ENCODE measurements at places on chromosomes 5 and 9. TPM values are rescaled to one million over a fixed set of nuclear protein-coding genes. Genes with fewer than 3 reads are reported as not detected.

DNA sequence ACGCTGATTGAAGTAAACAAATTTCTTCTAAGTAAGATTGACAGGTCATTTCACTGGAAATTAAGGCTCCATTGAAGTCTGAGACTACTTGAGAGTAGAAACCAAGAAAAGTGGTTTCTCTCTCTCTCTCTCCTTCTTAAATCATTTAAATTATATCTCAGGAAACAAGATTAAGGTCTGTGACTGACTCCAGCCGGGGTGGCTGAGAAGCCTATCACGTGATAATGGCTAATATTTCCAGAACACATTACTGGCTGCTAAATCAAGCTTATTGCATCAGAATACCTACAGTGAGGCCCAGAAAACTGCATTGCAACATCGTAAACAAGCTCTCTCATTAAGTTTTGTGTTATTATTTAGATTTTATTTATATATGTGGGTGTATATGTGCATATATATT, 88.4 kb downstream of the PTCD2 start:
- no peak for DNase-seq

GRCh38 chr9:127977884-127978647, 2.7 kb downstream of the EEIG1 start:
- DNase-seq: peak; percentile 42

DNA sequence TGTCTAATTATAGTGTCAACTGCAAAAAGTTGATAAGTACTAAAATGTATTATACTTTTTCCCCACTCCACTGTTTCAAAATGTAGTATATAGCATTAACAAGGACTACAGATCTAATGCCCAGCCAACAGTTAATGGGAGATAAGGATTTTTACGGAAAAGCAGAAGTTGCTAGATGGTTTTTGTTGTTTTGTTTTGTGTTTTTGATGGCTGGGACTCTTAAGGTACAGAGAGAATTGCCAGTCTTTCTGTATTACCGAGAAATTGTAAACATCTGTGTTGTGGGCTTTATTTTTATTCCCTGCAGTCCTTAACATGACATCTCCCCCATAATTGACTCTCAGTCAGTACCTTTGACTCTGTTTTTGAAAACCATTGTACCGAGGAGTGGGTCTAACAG, 44.0 kb downstream of the TRIO start:
- no peak for DNase-seq

DNA sequence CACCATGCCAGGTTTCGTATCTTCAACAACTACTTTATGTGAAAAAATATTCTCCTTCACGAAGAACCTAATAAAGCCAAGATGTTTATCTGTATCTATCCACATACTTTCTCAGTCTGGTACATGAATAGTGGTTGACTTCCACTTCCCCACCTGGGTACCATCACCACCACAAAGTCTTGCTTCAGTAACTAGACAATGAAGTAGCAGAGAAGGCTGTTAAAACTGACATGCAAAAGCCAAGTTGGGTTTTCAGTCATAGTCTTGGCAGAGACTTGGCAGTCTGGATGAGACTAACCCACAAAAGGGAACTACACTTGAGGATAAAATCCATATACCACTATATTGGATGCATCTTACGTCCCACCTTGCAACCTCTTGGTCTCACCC, 5.0 kb downstream of the P4HA2 start:
- no peak for DNase-seq

DNA sequence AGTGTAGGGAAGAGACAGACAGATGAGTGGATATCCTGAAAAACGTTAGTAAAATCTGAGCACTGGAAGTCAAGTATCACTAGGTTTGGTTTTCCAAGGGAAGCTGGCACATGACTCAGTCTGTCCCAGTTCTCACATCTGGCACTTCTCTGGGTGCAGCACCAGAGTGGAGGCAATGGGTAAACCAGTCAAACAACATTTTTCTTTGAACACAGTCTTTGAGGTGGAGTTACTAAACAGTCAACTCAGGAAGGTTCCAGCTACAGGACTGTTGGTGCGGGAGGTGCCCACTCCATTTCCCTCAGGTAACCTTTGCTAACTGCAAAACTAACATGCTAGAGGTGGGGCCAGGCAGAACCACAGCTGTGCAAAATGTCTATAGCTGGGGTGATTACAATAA, 301.4 kb upstream of the RFX3 start:
- DNase-seq: no peak

DNA sequence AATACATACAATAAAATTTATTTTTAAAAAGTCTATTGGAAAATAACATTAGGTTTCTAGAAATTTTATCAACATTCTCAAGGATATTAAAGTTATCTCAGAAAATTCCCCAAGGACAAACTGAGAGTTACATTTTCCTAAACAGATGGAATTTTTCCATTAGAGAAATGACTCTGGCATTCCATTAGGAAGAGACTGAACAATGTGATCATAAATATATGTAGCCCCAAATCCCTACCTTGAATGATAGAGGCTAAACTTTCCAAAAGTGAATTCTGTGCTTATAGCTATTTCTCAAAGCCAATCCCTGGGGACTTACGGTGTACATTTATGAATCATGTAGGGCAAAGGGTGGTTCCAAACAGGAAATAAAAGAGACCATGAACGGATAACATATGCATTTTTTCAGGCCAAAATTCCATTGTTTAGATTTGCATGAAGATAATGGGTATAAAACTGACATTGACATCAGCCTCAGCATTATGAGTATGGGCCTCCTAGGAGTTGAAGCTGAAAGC, 1181.0 kb upstream of the DMAC1 start:
- DNase-seq: no peak

The WDR36 gene
- 39.9 TPM for polyA plus RNA-seq

DNA sequence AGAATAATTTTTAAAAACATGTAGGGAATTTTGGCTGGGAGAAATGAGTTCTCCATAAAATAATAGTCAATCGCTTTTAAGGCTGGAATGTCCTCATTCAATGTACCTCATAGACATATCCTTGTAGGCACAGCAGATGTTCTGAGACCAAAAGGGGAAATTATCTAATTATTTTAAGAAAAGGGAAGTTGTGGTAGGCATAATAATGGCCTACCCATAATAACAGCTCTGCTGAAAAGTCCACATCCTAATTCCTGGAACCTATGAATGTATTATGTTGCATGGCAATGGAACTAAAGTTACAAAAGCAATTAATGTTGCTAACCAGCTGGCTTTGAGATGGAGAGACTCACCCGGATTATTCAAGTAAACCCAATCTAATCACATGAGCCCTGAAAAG, 216.1 kb downstream of the TRIM36 start:
- DNase-seq: no peak

The IL17B gene
- polyA plus RNA-seq: not detected

DNA sequence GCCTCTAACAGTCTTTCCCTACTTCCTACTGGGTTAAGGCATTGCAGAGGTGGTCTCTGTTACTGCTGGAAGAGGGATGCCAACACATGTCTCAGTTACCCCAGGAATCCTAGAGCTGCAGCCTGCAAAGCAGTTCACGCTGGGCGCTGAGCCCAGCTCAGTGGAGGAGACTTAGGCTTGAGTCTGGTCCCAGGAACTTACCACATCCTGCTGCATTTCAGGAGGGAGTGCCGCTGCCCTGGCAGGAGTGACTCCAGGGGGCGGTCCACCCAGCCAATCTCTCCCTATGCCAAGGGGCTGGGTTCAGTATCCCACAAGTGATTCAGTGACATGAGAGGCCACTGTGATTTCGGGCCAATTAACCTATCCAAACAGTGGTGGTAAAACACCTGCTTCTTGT, 7.6 kb downstream of the TTC16 start:
- peak; percentile 21 for DNase-seq

The ICE1 gene
- 17.8 TPM for polyA plus RNA-seq

GRCh38 chr5:161235569-161235968, 311.0 kb downstream of the GABRB2 start:
- DNase-seq: no peak

DNA sequence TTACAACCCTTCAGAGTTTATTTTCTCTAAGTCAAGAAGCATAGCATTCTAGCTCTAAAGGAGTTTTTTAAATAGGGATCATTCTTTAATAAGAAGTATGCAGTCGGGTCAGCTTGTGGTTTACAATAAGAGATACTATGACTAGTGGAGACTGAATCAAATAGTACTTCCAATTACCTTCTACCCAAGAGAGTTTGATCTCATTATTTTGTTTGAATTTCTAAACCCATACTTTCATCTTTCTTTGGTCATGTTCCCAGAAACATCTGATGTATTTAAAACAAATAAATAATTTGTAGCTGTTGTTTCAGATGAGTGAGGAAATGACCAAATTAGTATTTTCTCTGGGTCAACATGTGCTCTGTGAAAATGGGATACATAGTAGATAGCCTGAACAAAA, 160.2 kb upstream of the CDH6 start:
- DNase-seq: no peak

- DNase-seq: no peak
These were observed 297.4 kb upstream of the TAS2R1 start for GRCh38 chr5:9927521-9927997.

- DNase-seq: no peak
These were observed 55.7 kb upstream of the SYNPO start for GRCh38 chr5:150584556-150585335.

DNA sequence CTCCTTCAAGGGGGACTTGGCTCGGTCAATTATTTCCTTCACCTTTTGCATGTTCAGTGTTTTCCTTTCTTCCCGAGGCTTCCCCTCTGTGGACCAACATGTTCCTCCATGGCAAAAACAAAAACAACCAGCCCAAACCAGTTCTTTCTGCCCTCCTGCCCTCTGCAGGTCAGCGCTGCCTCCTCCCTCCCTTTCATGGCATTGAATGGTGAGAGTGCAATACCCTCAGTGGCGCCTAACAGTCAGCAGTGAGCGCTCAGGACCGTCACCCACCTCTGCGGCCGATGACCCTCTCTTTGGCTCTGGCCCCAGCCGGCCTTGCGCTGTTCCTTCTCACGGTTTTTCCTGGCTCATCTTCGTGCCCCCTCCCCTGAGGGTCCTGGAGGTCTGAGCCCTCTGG, 34.4 kb upstream of the GNE start:
- DNase-seq: no peak

DNA sequence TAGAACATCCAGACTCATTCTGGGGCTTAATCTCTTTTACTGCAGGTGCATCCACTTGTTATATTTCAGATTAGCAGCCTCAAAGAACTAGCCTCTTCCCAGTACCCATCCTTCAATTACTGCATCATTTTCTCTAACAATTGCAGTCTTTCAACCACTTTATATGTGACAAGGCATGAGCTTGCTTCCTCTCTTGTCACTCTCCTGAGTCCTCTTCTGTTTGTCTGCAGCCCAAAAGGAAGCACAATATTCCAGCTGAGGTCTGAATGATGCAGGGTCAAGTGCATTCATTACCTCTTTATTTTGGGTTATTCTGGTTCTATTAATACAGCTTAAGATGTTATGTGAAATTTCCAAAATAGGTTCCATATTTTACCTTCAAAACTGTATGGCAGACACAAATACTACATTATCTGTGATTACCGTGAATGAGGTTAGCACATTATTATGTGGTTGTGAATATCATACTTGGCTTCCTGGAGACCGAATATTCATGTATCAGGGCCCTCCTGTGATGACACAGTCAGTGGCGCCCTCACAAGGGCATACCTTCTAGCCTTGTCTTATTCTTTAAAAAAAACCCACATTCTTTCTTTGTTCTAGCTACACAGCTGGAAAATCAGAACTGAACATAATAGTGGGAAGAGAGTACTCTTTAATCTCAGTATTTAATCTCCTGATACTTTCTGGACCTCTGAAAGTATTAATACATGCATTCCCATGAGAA, 323.8 kb downstream of the PDE4D start:
- no peak for DNase-seq

GRCh38 chr5:124761010-124761409, 14.6 kb upstream of the ZNF608 start:
- DNase-seq: no peak

GRCh38 chr5:142012186-142012785, 541 bp downstream of the GNPDA1 start:
- no peak for DNase-seq

The SLC46A2 gene
- not detected for polyA plus RNA-seq

- DNase-seq: no peak
These were observed 6.6 kb downstream of the COMMD10 start for GRCh38 chr5:116091416-116091815.

DNA sequence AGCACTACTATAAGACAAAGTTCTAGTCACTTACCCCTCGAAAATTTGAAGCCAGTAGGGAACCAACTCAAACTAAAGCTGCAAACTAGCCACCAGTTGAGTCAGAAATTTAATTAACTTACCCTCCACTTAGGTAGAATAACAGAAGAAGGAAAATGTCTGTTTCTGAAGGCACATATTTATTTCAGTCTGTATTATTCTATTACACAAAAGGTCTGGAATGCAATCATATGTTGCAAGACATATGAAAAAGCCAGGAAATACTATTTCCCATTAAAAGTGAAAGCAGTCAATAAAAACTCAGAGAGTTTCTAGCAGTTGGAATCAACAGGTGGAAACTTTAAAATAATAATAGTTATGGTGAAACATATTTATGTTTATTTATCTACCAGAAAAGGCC, 79.2 kb upstream of the SLCO4C1 start:
- no peak for DNase-seq

GRCh38 chr9:109471475-109472393, 26.4 kb downstream of the PTPN3 start:
- DNase-seq: no peak

DNA sequence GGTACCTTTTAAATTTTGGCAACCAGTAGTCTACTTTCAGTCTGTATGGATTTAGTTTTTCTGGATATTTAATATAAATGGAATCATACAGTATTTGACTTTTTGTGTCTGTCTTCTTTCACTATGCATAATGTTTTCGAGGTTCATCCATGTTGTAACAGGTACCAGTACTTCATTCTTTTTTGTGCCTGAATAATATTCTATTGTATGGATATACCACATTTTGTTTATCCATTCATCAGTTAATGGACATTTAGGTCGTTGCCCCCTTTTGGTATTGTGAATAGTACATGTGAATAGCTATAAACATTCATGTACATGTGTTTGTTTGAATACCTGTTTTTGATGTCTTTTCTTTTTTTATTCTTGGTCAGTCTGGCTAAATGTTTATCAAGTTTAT, 19.1 kb upstream of the TBCA start:
- no peak for DNase-seq

Data from AG04450 (cell line).